ENCODE measurements at places on chromosomes 5 and 9. TPM values are rescaled to one million over a fixed set of nuclear protein-coding genes. Genes with fewer than 3 reads are reported as not detected.
A peak's percentile ranks its signal among the peaks of the same experiment; 100 is the strongest.

GRCh38 chr5:82168294-82168693 lies 109.9 kb downstream of the RPS23 start:
- H3K4me1 ChIP-seq, result peaks cover 14% of the 10 kb centered on the region
- no peak overlapping the region for H3K27ac ChIP-seq
- no peak for DNase-seq
- H3K36me3 ChIP-seq, result no peaks in the 10 kb centered on the region

DNA sequence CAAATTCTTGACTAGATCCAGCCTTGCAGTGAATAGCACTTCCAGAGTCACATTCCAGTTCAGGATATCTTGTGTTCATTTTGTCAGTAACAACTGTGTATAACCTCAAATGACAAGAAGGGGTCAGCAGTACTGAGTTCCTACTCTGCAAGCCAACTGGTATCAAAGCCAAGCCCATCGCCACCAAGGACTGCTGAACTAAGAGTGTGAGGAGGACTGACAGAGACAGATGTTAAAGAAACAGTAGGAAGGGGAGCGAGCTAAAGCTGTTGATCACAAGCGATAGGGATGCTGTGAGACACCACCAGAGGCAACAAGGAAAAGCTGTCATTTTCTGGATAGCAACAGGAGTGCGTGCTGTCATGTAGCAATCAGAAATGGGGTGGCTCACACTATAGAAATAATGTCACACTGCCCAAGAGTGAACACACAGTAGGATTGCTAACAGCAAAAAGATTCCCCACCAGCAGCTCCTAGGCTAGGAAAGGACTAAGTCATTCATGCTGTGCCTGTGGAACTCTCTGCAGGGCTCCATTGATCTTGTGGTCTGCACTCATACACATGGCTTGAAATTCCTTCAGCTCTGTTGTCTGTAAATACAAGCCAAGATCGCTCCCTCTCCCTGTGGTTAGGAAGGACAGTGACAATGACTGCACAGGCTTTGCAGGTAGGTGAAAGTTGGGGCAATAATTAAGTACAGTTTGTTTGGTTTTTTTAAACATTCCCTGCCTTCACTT lies 658.6 kb downstream of the NR2F1-AS1 start:
- peak overlapping the region; percentile 10 for H3K27ac ChIP-seq
- peaks cover 32% of the 10 kb centered on the region for H3K4me1 ChIP-seq
- H3K36me3 ChIP-seq, result no peaks in the 10 kb centered on the region
- H3K27me3 ChIP-seq, result no peaks in the 10 kb centered on the region
- H3K4me3 ChIP-seq, result no peak overlapping the region
- DNase-seq, result peak; percentile 63

DNA sequence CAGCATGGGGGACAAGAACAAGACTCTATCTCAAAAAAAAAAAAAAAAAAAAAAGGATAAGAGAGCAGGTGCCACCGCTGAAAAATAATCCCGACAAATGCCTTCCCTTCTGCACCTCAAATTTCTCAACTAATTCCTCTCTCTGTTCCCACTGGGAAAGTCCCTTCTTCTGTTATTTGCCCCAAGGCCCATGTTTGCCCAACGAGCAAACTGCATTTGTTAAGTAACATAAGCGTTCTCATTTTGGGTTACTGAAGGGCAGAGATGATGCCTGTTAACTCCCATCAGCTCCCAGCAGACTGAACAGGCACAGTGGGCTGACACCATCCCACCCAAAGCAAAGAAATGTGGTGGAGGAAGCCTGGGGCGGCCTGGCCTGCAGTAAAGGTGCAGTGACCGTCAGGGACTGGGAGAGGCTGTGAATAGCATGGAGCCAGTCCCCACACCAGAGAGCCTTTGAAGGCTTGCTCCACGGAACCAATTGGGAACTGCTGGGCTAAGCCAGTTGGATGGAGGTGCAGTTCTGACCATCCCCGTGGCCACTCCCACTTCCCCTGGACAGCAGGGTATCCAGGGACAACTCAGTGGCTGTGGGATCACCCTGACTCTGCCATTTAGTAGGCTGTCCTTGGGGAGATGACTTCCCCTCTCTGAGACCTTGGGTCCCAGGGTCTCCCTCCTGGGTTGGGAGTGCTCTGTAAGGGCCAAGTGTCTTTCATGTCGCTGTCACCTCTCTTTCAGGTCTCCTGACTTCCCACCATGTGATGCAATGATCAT lies 149.7 kb upstream of the IER5L start:
- no peaks in the 10 kb centered on the region for H3K36me3 ChIP-seq
- H3K27ac ChIP-seq, result no peak overlapping the region
- H3K4me1 ChIP-seq, result no peaks in the 10 kb centered on the region
- peaks cover 6% of the 10 kb centered on the region for H3K27me3 ChIP-seq

- H3K27ac ChIP-seq, result peak overlapping the region; percentile 35
- no peaks in the 10 kb centered on the region for H3K4me1 ChIP-seq
- H3K4me3 ChIP-seq, result peak overlapping the region; percentile 75
- no peaks in the 10 kb centered on the region for H3K27me3 ChIP-seq
- H3K36me3 ChIP-seq, result no peaks in the 10 kb centered on the region
- DNase-seq, result no peak
Observed at GRCh38 chr9:71911908-71912335, 483 bp downstream of the C9orf85 start.

DNA sequence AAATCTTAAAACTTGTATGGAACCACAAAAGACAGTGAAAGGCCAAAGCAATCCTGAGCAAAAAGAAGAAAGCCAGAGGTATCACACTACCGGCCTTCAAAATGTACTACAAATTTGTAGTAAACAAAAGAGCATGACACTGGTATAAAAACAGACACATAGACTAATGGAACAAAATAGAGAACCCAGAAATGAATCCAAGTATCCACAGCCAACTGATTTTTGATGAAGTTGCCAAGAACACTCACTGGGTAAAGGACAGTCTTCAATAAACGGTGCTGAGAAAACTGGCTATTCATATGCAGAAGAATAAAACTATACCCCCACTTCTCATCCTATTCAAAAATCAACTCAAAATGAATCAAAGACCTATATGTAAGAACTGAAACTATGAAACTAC lies 390.1 kb downstream of the PRELID2 start:
- no peak overlapping the region for H3K27ac ChIP-seq
- H3K4me1 ChIP-seq, result no peaks in the 10 kb centered on the region
- H3K36me3 ChIP-seq, result no peaks in the 10 kb centered on the region

DNA sequence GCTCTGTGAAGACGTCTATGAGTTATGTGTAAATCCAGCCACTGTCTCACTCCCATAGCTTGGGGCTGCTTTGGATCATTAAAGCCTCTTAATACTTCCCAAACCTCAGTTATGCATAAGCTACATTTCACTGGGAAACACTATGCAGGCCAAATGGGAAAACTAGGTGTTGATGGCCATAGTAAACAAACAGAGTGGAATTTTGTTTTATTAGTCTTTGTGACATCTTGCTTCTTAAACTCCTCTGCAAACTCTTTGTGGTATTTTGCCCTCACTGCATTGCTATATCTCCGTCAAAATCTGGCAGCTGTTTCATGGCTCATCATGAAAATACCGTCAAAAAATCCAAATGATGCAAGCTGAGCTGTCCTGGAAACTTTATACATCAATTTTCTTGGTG lies 167.2 kb upstream of the HMHB1 start:
- H3K27me3 ChIP-seq, result no peaks in the 10 kb centered on the region
- H3K27ac ChIP-seq, result no peak overlapping the region
- H3K4me1 ChIP-seq, result peaks cover 26% of the 10 kb centered on the region
- no peak overlapping the region for H3K4me3 ChIP-seq
- DNase-seq, result peak; percentile 51

- peaks cover 5% of the 10 kb centered on the region for H3K4me1 ChIP-seq
- no peak for DNase-seq
- no peaks in the 10 kb centered on the region for H3K27me3 ChIP-seq
- no peak overlapping the region for H3K27ac ChIP-seq
- H3K36me3 ChIP-seq, result no peaks in the 10 kb centered on the region
Observed at GRCh38 chr5:58088941-58089340, 370.9 kb downstream of the PLK2 start.

- no peak overlapping the region for H3K27ac ChIP-seq
- peaks cover 3% of the 10 kb centered on the region for H3K27me3 ChIP-seq
- H3K4me3 ChIP-seq, result no peak overlapping the region
- no peaks in the 10 kb centered on the region for H3K36me3 ChIP-seq
- peak; percentile 63 for DNase-seq
Observed at GRCh38 chr9:76996700-76997099, 22.8 kb upstream of the FOXB2 start.

GRCh38 chr5:124878583-124879342 lies 132.3 kb upstream of the ZNF608 start:
- no peak for DNase-seq
- H3K36me3 ChIP-seq, result no peaks in the 10 kb centered on the region
- H3K4me3 ChIP-seq, result no peak overlapping the region

DNA sequence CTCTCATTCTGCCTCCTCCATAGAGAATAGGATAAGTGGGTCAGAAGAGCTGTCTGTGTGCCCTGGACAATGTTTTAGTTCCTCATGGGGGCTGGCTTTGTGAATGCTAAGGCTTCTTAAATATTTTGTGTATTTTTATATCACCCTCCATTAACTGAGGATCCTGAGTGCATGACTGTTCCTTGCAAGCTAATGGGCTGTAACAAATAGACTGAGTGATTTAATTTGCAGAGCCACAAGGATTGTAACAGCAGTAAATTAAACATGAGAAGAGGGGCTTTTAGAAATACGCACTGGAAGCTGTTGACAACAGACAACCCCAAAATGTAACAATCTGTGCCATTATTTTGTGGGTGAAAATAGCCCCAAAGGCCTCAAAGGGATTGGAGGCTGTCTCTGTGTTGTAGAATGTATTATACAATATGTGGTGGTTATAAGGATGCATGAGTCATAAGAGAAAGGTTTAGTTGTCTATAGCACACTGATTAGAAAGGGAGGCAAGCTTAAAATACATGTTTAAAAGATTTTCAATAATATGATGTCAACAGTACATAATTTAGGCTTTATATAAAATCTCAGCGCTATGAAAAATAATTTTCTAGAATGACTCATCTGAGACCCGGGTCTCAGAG lies 152.7 kb upstream of the ACTBL2 start:
- DNase-seq, result no peak
- H3K4me3 ChIP-seq, result no peak overlapping the region
- no peaks in the 10 kb centered on the region for H3K36me3 ChIP-seq
- no peaks in the 10 kb centered on the region for H3K4me1 ChIP-seq
- H3K27ac ChIP-seq, result no peak overlapping the region

DNA sequence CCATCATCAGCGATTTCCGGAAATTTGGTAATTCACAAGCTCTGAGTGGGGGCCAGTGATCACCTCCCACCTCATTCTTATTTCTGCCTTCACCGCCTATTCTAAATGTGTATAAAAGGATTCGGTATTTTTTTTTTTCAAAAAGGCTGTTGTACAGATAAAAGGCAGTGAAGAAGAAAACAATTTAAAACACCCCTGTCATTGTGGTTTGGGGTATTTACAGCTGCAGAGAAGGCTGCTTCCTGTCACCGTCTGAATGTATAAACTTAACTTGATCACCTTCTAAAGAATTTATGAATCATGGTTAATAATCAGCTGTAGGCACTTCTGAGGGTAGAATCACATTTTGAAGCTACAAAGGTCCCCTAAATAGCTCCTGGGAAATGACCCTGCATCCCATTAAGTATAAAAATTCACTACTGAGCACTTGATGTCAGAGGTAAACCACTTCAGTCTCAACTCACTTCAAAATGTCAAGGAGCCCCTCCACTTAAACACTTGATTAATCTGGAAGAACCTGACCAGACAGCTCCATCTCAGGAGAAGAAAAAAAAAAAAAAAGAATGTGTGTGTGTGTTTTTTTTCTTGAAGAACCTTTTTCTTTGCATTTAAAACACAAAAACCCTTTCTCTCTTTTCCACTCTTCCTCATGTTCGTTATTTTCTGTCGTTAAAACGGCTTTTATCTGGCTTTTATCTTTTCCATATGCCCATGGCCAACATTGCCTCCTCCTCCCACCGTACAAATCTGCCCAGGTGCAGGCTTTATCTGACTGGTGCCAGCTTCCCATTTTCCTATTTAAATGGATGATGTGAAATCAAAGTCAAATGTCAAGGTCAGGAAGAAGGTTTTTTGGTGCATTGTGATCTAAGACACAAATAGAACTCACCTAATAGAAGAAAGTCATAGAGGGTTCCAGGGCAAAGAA lies 291.2 kb downstream of the IRX1 start:
- H3K4me1 ChIP-seq, result no peaks in the 10 kb centered on the region
- H3K27ac ChIP-seq, result no peak overlapping the region
- no peak overlapping the region for H3K4me3 ChIP-seq
- H3K36me3 ChIP-seq, result no peaks in the 10 kb centered on the region
- DNase-seq, result no peak

GRCh38 chr5:116600876-116601275 lies 26.3 kb upstream of the SEMA6A start:
- no peaks in the 10 kb centered on the region for H3K27me3 ChIP-seq
- H3K4me1 ChIP-seq, result no peaks in the 10 kb centered on the region
- no peak overlapping the region for H3K27ac ChIP-seq
- H3K36me3 ChIP-seq, result no peaks in the 10 kb centered on the region

DNA sequence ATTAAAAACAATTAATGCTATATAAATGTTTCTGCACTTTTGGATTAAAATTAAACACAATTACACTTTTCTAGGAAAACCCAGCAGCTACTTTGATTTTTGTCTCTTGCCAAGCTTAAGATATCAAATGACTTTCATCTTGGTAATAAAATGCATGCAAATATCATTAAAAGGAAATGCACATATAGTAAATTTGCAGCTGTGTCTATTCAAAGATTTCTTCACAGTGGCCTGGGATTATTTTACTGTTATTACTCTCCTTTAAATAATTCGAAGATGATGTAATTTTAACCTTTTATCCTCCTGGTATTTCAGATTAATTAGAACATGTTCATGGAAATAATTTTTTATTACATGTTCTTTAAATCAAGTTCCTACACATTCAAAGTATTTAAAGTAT lies 529.5 kb upstream of the RGMB start:
- H3K27ac ChIP-seq, result no peak overlapping the region
- DNase-seq, result no peak
- H3K27me3 ChIP-seq, result no peaks in the 10 kb centered on the region
- H3K36me3 ChIP-seq, result no peaks in the 10 kb centered on the region

GRCh38 chr5:105924366-105924765 lies 1746.4 kb downstream of the EFNA5 start:
- no peak overlapping the region for H3K27ac ChIP-seq
- H3K4me3 ChIP-seq, result no peak overlapping the region
- H3K4me1 ChIP-seq, result no peaks in the 10 kb centered on the region
- DNase-seq, result no peak
- no peaks in the 10 kb centered on the region for H3K36me3 ChIP-seq

The LCN12 gene
- total RNA-seq, result not detected

The DRD1 gene
- not detected for total RNA-seq

The CLIC3 gene
- total RNA-seq, result 0.55 TPM

The ISL1 gene
- total RNA-seq, result 2.5 TPM

The SH2D3C gene
- total RNA-seq, result 1.4 TPM

The F12 gene
- total RNA-seq, result 6.5 TPM

The ADGRV1 gene
- 13.1 TPM for total RNA-seq

The TLX3 gene
- total RNA-seq, result 6.9 TPM

The IL5 gene
- total RNA-seq, result not detected

The INSL4 gene
- not detected for total RNA-seq

The NEUROG1 gene
- not detected for total RNA-seq
